ENCODE measurements at places on chromosomes 4 and X.

DNA sequence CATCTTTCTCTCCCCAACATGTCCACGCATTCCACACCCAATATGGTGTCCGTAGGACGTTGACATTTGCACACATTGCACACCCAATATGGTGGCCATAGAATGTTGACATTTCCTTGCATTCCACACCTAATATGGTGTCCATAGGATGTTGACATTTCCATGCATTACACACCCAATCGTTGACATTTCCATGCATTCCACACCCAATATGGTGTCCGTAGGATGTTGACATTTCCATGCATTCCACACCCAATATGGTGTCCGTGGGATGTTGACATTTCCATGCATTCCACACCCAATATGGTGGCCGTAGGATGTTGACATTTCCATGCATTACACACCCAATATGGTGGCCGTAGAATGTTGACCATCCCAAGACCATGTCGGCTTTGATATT lies 88.4 kb upstream of the SHOX start:
- DNase-seq = no peak

- DNase-seq = no peak
Observed at GRCh38 chrX:40061871-40062524, 35.8 kb downstream of the BCOR start.

DNA sequence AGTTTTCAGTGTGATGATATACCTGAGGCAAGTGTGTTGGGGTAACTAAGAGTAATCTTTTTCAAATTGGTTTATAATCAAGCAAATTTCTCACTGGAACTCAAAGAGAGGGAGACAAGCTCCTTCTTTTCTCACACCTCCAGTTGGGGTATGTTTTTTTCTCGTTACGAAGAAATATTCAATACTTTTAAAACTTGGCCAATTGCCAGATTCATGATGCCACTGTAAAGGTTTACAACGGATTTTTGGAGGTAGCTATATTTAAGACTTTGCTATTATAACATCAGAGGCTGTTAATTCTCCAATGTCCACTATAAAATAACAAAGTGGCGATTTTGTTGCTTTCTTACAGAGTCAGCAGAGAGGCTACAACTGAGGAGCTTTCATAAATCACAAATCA lies 49.2 kb upstream of the ATP8A1 start:
- DNase-seq = no peak

- DNase-seq = no peak
Observed at GRCh38 chr4:168765726-168766125, 244.3 kb downstream of the CBR4 start.

- DNase-seq = no peak
Observed at GRCh38 chrX:148610328-148610698, 109.9 kb downstream of the AFF2 start.

DNA sequence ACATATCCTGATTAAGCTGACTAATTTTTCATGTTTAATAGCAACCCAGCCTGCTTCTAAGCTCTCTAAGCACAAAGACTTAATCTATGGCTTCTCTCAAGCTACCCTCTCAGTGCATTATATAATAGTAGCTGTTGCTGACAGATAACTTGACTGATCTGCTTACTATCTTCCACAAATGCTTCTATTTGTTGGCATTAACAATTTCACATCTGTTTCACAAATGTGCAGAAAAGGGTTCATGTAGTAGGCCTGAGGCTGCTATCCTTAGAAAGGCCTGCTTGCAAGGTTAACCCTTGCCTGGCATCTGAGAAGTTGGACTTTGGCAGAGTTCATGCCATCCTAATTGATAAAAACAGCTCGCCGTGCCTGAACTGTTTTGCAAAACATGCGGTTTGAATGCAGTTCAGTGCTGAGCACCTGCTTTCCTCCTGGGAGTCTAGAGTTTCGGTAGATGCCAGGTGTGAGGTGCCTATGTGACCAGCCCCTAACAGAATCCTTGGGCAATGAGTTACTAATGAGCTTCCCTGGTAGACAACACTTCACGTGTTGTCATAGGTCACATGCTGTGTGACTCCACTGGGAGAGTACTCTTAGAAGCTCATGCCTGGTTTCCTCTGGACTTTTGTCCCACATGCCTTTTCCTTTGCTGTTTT lies 68.4 kb downstream of the NSG1 start:
- DNase-seq = no peak

DNA sequence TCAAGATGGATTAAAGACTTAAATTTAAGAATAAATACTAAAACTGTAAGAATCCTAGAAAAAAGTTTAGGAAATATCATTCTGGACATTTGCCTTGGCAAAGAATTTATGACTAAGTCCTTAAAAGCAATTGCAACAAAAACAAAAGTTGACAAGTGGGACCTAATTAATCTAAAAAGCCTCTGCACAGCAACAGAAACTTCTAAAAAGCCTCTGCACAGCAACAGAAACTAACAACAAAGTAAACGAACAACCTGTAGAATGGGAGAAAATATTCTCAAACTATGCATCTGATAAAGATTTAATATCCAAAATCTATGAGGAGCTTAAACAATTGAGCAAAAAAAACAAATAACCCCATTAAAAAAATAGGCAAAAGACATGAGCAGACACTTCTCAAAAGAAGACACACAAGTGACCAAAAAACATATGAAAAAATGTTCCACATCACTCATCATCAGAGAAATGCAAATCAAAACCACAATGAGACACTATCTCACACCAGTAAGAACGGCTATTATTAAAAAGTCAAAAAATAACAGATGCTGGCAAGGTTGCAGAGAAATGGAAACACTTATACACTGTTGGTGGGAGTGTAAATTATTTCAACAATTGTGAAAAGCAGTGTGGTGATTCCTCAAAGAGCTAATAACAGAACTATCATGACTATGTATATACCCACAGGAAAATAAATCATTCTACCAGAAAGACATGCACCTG lies 5.5 kb upstream of the OPRPN start:
- DNase-seq = no peak

GRCh38 chr4:52212702-52213101 lies 161.6 kb downstream of the SPATA18 start:
- DNase-seq = no peak

- no peak for DNase-seq
Observed at GRCh38 chrX:150163221-150163930, 199.7 kb upstream of the MAMLD1 start.

- no peak for DNase-seq
Observed at GRCh38 chr4:130545171-130545570, 1449.2 kb downstream of the C4orf33 start.

- no peak for DNase-seq
Observed at GRCh38 chrX:130498653-130499274, 97.0 kb downstream of the RBMX2 start.

DNA sequence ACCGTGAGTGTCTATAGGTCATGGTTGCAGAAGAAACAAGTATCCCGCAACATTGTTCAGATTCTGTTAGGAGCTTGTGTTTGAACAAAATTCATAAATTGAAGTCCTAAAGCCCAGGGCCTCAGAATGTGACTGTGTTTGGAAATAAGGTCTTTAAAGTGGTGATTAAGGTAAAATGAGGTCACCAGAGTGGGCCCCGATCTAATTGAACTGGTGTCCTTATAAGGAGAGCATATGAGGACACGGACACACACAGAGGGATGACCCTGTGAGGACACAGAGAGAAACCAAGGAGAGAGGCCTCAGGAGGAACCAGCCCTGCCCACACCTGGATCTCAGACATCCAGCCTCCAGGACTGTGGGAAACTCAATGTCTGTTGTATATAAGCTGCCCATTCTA lies 76.9 kb downstream of the DHRSX start:
- DNase-seq = no peak

DNA sequence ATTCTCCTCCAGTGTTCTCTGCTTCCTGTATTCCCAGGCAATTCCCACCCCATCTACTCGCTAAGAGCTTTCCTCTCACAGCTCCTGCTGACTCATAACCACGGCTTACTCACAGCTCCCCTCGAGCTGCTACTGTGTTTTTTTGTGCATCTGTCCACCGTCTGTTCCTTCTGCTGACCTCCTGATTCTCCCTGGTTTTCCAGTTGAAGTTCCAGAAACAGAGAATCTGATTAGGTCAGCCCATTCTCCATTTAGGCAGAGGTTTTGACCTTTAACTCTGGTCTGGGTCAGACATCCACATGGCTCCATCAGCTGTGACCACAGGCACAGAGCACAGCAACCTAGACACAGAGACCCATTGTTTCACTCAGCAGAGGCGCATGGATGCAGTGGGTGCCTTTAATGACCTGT lies 5.5 kb upstream of the SMIM20 start:
- no peak for DNase-seq

GRCh38 chr4:29014555-29014954 lies 1705.6 kb upstream of the PCDH7 start:
- DNase-seq = no peak

GRCh38 chrX:41137589-41137988 lies 52.3 kb downstream of the USP9X start:
- DNase-seq = no peak

- DNase-seq = no peak
Observed at GRCh38 chr4:121340247-121340646, 40.6 kb downstream of the QRFPR start.

Data from NT2/D1 (cell line).